Right atrium auricular region (tissue), 2 donors: ENCODE measurements at places on chromosomes 5 and 9. TPM values are rescaled to one million over a fixed set of nuclear protein-coding genes. Genes with fewer than 3 reads are reported as not detected.

- DNase-seq = no peak
These were observed 280.1 kb downstream of the DNAH5 start for GRCh38 chr5:13664377-13664776.

DNA sequence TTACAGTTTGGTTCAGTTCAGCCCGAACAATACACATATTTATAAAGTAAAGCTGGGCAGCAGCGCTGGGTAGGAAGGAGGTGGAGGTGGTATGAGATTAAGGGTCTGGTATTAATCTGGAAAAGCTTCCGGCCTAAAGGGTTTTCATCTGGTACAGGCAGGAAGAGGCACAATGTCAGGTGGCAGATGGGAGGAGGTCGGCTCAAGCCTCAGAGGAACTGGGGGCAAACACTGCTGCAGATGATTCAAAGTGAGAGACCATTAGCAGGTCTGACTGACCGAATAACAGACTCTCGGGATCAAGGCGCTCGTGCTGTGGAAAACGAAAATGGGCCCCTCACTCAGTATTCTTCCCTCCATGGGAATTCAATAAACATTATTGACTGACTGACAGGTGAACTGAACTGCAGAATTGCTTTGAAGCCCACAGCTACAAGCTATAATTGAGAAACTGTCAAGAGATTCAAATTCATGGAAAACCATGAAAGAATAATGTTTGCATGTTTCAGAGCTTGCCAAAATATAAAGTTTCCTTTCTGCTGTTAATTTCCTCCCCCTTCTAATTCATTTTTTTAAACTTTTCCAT lies 75.3 kb downstream of the TMEM167A start:
- DNase-seq = no peak

DNA sequence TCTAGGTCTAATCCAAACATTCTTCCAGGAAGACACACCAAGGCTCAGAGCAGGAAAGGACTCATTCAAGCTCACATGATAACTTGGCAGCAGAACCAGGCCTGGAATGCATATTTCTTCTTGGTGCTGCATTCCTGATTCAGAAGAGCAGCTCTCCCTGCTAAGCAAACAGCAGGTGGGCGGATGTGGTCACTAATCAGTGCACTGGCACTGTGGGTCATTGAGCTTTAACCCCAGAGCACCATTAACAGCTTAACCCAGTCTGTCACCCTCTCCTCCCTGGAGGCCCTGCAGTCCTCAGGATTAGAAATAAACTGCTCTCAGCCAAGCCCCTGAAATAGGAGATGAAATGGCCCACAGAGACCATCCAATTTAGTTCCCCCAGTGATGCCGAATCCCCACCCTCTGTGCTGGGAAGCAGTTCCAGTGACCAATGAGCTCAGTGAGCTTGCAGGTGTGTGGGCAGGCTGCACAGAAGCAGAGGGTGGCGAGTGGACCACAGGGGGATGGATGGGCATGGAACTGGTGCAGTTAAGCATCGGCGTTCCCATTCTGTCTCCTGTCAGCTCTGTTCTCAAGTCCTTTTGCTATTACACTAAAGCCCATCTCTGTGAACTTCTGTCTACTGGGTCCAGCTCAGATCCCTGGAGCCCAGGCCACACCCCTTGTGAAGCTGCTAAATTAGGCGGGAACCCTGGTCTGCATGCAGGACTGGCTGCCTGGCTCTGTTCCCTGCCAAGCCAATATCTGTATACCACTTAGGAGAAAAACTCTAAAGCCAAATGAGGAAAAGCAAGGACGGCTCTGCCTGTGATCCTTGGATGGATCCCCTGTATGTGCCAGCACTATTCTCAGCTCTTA lies 16.6 kb upstream of the MEGF9 start:
- DNase-seq = peak; percentile 62

GRCh38 chr5:68170826-68171558 lies 44.6 kb upstream of the PIK3R1 start:
- peak; percentile 91 for DNase-seq

DNA sequence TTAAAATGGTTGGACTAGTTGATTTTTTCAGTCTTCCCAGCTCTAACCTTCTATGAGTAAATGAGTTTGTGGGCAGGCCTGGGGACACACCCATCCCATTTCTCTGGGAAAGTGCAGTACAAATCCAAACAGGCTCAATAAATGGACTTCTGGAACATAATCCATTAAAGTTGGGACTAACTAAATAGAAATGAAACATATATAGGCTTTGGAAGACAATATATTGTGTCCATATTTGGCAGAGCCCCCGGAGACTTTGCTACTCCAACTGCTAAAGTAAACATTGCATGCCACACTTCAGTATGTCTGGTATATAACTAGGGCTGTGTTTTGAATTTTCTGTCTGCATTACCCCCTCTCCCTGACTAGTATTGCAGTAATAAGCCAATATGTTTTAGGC lies 191.4 kb upstream of the DAB2 start:
- DNase-seq = no peak

DNA sequence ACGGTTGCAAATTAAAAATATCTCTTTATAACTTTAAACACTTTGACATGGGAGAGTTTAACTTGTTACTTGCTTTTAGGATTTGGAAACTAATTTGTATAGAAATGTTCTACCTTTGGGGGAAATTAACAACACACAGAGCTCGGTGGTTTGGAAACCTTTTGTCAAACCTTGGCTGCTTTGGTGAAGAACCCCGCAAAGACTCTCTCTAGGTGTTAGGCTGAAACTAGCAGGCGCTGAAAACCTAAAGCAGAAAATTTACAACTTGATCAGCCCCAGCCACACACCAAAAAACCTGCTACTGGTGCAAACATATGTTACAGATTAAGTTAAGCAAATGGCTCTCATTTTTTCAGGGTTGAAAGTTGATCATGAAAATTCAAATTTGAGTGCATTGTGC lies 25.8 kb downstream of the NR2F1 start:
- no peak for DNase-seq

GRCh38 chr5:58404734-58405133 lies 55.2 kb downstream of the PLK2 start:
- no peak for DNase-seq

DNA sequence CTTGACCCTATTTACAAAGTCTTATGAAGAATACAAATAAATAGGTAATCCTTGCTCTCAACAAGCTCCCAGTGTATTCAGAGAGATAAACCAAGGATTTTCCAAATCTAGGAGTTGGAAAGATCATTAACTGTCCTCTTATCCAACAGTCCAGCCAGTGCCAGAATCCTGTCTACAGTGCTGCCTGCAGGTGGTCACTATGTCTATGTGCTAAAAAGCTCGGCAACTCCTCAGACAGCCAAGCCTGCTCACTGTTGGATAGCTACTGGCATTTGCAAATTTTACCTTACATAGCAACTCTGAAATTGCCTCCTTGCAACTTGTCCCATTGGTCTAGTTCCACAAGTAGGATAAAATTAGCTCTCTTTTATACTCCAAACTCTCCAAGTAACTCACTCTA lies 187.4 kb downstream of the DCP2 start:
- no peak for DNase-seq

- peak; percentile 73 for DNase-seq
These were observed 40.0 kb upstream of the CDK5RAP2 start for GRCh38 chr9:120619751-120620655.

DNA sequence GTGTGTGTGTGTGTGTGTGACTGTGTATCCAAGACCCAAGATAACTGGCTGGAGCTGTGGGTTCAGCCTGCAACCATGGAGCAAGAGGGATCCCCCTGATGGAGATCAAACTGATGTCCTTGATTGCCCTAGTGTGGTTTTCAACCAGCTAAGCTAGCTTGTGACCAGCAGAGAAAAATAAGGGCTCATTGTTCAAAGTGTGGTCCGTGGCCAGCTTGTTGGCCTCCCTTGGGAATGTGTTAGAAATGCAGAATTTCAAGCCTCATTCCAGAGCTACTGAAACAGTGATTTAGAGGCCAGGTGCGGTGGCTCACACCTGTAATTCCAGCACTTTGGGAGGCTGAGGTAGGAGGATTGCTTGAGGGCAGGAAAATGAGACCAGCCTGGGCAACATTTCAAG lies 79.9 kb downstream of the ACER2 start:
- no peak for DNase-seq

DNA sequence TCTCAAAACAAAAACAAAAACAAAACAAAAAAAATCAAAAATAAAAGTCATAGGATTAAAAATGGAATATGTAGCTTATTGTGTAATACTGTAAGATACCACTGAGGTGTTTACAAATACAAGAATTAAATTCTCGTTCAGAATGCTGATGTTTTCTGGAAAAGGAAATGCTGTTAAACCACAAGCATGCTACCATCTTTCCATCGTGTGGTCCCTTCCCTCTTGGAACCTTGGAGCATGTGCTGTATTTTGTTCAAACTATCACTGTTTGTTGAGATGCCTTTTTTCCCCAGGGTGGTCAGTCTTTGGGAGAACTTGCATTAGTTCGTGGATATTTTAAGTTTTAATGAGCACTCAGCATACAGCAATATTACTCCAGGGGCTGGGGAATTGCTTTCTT lies 39.7 kb downstream of the SUB1 start:
- DNase-seq = no peak

- no peak for DNase-seq
These were observed 2.1 kb upstream of the HAND1 start for GRCh38 chr5:154479944-154480750.

Gene ALDOB
- 0.85 TPM for total RNA-seq

Gene ENHO
- 0.75 TPM for total RNA-seq

Gene TMEM174
- total RNA-seq = not detected

Gene GPR21
- not detected for total RNA-seq

Gene TYRP1
- total RNA-seq = 25.1 TPM

Gene CCL27
- not detected for total RNA-seq

Gene BTNL9
- 5.3 TPM for total RNA-seq

Gene SYK
- 3.4 TPM for total RNA-seq

Gene TAF11L10
- total RNA-seq = not detected
